ENCODE measurements at places on chromosomes 12 and 14. TPM values are rescaled to one million over a fixed set of nuclear protein-coding genes. Genes with fewer than 3 reads are reported as not detected.

The MYF6 gene
- total RNA-seq: 0.28 TPM

The A2M gene
- 340 TPM for total RNA-seq

The NPAS3 gene
- total RNA-seq: 1.3 TPM

The CLEC6A gene
- not detected for total RNA-seq

The PITPNM2 gene
- 9.4 TPM for total RNA-seq

The GALNT8 gene
- 2.0 TPM for total RNA-seq

The RGS6 gene
- total RNA-seq: 12.1 TPM

DNA sequence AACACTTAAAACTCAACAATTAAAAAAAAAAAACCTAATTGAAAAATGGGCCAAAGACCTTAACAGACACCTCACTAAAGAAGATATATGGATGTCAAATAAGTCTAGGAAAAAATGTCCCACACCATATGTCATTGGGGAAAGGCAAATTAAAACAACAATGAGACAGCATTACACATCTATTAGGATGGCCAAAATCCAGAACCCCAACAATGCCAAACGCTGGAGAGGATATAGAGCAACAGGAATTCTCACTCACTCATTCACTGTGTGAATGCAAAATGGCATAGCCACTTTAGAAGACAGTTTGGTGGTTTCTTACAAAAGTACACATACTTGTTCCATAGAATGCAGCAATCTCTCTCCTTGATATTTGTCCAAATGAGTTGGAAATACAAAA lies 173.7 kb downstream of the SLC25A21 start:
- DNase-seq: no peak

GRCh38 chr14:37903343-37904191 lies 304.1 kb upstream of the SSTR1 start:
- no peak for DNase-seq

DNA sequence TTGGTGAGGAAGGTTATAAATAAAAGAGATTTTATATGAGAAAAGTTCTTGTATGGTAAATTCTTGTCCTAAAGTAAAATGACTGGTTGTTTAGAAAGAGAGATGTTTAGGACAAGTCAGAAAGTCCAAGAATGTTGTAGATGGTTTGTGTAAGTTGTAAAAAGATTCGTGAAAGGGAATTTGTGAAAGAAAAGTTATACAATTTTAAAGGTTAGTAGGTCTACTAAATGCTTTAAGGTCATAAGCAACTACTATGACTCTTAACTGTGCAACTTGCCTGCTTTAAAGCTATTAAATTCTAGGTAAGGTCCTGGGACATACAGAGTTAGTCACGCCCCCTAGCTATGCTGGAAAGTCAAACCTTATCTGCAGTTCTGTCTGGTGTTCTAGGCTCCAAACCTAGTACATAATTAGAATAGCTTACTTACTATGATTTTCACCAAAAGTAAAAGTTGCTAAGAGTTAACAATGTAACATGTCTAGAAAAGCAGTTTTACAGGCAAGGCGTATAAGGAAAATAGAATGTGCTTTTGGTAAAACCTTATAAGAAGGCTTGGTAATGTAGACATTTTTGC lies 11.2 kb upstream of the DHRS2 start:
- no peak for DNase-seq

DNA sequence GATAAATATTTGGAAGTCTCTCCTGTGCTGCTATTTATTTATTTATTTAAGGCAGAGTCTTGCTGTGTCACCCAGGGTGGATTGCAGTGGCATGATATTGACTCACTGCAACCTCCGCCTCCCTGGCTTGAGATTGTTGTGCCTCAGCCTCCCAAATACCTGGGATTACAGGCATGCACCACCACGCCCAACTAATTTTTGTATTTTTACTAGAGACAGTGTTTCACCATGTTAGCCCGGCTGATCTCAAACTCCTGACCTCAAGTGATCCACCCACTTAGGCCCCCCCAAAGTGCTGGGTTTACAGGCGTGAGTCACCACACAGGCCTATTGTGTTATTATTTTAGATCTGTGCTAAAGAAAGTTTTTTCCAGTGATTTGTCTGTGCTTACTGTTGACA lies 225.2 kb downstream of the CCER1 start:
- DNase-seq: no peak

- DNase-seq: no peak
Measured at GRCh38 chr14:103100281-103101121, 6.0 kb downstream of the EXOC3L4 start.
